Esophagus mucosa (tissue), 1 donor: ENCODE measurements at places on chromosomes 6 and 20.

GRCh38 chr20:20781029-20781428 lies 68.6 kb upstream of the RALGAPA2 start:
- ATAC-seq = no peak

GRCh38 chr6:145012039-145012662 lies 723.2 kb downstream of the EPM2A start:
- no peak for ATAC-seq

DNA sequence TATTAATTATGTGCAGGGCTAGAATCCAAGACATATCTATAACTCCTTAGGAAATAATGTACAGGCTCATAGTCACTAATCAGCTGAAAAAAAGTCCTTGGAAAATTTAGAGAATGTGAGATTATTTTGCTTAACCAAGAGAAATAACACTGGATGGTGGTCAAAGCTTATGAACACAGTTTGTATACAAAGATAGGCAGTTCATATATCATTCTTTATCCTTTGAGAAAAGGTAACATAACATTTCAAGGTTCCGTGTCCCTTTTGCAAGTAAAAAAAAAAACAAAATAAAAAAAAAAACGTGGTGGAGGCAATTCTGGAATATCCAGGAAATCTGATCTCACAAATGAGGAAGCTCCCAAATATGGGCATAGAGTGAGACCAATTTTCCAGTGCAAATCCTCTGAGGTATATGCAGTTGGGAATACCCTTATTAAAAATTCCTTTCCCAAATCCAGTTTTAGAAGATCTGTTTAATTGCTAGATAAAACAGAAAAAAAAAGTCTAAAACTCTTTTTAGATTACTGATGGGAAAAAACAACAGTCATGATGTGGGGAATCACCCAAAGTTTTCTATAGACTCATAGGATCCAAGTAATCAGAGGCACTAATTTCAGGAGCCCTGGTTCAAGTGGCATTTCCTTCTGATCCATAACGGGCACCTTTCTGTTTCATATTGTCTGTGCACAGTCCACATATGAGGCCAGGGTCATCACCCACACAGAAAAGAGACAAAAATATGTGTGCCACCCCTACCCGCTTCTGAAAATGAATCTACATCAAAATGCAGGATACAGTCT lies 17.7 kb upstream of the TNFAIP3 start:
- no peak for ATAC-seq

- ATAC-seq = peak; percentile 63
These were observed 64.7 kb downstream of the KCNS1 start for GRCh38 chr20:45036044-45036755.

DNA sequence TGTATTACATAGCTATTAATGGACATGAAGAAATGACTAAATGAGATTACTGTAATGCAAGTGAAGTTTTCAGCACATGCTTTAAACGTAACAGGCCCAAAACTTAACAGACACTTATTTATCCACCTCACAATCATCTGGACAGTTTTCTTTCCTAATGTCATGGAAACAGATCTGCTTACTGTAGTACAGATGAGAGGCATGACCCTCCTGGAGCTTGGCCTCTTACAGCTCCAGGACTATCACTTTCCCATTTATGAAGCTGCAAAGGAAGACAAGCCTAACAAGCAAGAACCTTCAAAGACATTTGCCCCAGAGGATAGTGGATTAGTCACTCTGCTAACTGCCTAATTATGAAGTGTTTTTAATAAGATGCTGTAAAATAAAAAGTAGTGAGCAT lies 419.3 kb downstream of the PHF3 start:
- no peak for ATAC-seq

GRCh38 chr6:96521306-96521643 lies 331 bp upstream of the UFL1 start:
- no peak for ATAC-seq

- no peak for ATAC-seq
These were observed 142.6 kb upstream of the PRDM1 start for GRCh38 chr6:105943514-105943913.

DNA sequence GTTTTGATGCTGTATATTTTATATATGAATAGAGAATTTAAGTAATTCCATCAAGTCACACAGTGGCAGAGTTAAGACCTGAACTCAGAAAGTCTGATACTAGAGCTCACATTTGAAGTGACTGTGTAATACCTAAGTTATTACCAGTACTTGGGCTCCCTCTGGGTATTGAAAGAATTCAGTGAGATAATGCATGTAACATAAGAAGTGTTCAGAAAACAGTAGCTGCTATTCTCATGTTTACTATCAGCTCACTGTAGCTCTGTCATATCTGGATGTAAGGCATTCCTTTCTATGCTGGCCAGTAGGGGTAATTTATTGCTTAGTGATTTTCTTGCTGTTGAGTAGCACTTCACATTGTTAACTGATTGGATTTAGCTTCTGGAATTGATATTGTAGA lies 44.6 kb downstream of the NKX2-4 start:
- ATAC-seq = no peak

DNA sequence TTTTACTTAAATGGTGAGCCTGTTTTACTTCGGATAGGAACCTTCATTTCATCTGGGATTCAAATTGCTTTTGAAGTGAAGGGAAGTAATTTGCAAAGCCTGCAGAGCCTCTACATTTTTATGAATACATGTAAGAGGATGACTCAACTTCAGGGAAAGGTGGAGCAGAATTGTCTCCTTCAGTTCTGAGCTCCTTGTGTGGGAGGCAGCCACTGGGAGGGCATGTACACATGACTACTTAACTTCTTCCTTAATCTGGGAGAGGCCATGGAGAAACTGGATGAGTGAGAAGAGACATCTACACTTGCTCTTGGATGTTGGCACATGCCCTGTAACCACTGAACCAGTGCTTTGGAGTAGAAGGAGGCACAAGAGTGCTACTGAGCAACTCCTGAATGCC lies 145.1 kb upstream of the NRSN1 start:
- ATAC-seq = peak; percentile 92

DNA sequence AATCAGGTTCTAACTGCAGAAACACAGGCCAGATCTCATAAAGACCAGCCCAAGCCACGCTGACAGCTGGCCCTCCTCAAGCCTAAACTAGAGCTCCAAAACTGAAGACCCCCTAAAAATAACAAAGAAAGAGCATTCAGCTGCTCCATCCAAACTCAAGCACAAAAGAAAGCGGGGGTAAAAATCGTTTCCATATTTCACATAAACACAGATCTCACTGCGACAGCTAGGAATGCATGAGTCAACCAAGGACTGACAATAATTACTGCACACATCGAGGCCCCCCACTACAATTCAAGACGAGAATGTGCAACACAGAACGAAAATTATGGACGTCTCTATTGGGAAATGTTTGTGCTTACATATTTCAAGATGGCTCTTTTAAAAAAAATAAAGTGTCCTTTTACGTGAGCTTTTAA lies 31.1 kb downstream of the CNKSR3 start:
- no peak for ATAC-seq

DNA sequence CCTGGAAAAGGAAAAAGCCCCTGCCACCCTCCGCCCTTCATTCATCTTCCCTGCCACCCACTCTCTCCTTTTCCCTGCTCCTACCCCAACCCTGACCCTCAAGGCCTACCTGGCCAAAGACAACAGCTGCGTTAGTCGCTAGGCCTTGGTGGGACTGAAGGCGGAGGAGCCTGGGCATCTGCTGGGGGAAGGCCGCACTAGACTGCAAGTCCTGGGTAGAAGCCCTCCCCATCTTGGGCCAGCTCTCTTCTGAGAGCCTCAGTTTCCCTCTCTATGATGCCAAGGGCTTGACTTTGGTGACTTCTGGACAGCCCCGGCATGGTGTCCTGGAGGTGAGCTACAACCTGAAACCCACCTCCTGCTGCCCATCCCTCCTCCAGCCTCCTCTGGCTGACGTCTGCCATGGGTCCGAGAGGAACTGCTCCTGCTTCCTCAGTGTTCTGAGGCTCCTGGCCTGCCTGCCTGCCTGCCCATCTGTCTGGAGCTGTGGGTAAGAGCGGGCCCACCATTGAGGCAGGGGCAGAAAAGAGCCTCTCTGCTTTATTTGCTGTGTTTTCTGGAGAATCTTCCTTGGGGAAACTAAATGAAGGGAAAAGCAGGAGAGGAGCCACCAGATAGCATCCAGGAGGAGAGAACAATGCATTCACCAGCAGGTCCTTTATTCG lies 7.5 kb upstream of the FOXC1 start:
- no peak for ATAC-seq

- ATAC-seq = no peak
These were observed 455.6 kb downstream of the MAFB start for GRCh38 chr20:40233406-40233805.

GRCh38 chr6:156735751-156736150 lies 41.4 kb upstream of the ARID1B start:
- ATAC-seq = no peak

DNA sequence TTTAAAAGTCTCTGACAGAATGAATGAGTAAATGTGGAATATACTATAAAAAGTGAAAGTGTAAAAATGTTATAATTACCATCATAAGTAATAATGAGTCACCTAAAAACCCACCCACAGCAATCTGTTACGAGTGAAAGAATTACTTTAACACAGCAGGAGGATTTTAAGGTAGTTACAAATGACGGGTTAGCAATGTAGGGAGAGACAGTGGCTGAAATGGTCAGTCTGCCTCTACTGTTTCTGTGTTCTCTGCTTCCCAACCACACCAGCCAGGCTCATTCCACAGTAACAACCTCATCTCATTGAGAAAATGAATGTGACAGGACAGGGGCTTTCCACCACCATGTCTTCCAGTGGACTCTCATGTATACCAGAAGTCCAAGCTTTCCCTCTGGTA lies 124.4 kb upstream of the KCNK16 start:
- ATAC-seq = no peak

DNA sequence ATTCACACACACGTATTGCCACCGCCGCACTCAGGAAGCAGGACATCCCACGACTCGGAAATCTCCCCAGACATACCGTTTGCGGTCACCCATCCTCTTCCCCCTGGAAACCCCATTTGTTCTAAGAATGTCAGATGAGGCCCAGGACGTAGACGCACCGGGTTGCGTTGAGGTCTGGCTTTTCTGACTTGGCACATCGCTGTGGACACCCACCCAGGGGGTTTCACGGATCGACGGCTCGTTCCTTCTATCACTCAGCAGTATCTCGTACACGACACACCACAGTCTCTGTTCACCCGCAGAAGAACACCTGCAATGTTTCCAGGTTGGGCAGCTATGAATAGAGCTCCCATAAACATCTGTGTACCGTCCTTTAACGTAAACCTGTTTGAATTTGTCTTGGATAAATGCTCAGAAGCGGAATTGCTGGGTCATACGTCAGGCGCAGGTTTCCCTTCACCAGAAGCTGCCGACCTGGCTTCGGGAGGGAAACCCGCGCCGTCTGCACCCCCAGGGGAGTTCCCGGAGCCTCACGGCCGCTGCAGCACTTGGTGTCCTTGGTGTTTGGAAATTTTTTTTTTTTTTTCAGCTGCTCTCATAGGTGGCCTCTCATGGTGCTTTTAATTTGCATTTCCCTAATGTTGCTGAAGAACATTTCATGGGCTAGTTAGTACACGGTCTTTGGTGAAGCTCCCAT lies 9.3 kb upstream of the EEF1A2 start:
- no peak for ATAC-seq

DNA sequence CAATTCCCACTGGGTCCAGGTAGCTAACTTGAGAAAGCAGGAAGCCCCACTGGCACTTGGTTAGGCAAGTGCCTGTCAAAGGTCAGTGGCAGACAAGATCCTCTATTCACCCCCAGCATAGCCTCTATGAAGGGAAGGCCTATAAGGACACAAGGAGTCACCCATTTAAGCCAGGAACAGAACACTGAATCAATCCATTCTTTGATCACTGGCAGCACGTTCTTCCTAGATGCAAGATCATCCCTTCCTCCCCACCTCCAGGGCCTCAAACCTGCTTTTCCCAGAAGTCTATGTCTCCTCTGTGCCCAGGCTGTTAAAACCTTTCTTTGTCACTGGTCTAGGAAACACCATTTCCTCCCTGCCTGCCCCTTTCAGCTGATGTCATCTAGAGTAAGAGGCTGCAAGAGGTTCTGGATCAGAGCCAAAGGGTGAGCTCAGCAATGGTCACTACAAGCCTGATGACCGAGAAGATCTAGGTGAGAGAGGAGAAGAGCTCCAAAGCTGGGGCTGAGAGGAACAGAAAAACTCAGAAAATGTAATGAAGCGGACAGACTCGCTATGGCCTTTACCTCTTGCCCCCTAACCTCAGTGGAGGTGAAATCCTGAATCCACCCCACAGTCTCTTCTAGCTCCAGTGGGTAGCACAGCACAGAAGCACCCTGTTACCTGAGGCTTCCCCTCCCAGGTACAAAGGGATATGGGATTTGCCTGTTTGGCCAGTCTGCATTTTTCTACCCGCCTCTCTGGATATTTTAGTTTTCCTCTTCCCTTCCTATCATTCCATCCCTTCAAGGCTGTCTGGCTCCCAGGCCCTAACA lies 1.8 kb downstream of the GTPBP2 start:
- ATAC-seq = peak; percentile 2

DNA sequence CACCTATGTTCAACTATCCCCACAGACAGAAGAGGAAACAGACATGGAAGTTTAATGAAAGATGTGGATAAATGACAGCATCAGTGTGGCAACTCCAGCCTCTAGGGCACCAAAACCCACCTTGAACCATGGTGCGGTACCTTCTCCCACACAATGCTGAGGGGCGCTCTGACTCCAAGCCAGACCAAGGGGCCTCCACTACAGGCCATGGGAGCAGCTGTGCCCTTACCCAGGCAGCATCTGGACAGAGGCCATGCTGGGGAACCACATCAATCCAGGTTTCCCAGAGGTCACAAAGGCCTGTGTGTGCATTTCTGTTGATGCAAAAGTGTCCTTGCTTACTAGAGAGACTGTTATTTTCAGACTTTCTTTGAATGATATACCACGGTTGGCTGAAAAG lies 4.1 kb downstream of the PRR18 start:
- no peak for ATAC-seq

GRCh38 chr20:37901654-37902503 lies 1.0 kb upstream of the VSTM2L start:
- peak; percentile 48 for ATAC-seq
